ENCODE measurements at places on chromosomes 16 and 17. TPM values are rescaled to one million over a fixed set of nuclear protein-coding genes. Genes with fewer than 3 reads are reported as not detected.

DNA sequence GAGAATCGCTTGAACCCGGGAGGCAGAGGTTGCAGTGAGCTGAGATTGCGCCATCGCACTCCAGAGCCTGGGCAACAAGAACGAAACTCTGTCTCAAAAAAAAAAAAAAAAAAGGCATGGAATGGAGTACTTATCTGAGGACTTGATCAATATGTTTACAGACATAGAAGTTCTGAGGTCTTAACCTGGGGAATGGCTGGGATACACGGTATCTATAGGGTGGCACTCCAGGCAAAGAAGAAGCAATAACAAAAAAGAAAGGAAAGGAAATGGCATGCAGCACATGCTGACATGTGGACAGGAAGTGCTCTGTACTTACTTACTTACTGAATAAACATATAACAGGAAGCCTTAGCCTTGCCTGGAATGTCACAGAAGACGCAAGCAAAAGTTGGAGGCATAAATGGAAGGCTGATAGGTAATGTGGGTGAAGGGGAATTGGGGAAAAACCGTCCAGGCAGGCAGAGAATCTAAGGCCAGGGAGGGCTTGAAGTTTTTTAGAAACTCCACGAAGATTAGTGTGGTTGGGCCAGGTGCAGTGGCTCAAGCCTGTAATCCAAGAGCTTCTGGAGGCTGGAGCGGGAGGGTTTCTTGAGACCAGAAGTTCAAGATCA lies 10.1 kb upstream of the SPOP start:
- no peaks in the 10 kb centered on the region for H3K27me3 ChIP-seq
- peak overlapping the region; percentile 59 for H3K27ac ChIP-seq
- no peak for DNase-seq
- peaks cover 38% of the 10 kb centered on the region for H3K4me1 ChIP-seq

GRCh38 chr17:45172541-45173286 lies 11.0 kb downstream of the HEXIM2 start:
- H3K27ac ChIP-seq = peak overlapping the region; percentile 93
- H3K27me3 ChIP-seq = no peaks in the 10 kb centered on the region
- H3K4me1 ChIP-seq = peaks cover 36% of the 10 kb centered on the region
- DNase-seq = no peak
- no peaks in the 10 kb centered on the region for H3K36me3 ChIP-seq

- no peaks in the 10 kb centered on the region for H3K27me3 ChIP-seq
- no peak overlapping the region for H3K27ac ChIP-seq
- H3K4me1 ChIP-seq = no peaks in the 10 kb centered on the region
- H3K36me3 ChIP-seq = no peaks in the 10 kb centered on the region
Observed at GRCh38 chr17:27862004-27862403, 31.2 kb downstream of the LYRM9 start.

DNA sequence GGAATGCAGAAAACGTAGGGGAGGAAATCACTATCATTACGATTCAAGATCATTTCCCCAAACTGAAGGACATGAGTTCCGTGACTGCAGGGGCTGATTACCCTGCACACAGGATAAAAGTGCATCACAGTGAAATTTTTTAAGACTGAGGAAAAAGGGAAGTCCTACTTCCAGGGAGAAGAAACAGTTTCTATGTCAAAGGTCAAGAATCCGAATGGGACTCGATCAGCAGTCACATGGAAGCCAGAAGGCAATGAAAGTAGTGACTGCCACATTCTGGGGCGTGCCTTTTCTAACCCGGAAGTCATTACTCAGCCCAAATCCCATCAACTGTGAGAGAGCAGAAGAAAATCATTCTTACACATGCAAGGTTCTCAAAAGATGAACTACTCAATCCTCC lies 12.1 kb downstream of the ZZEF1 start:
- H3K36me3 ChIP-seq = no peaks in the 10 kb centered on the region
- no peak overlapping the region for H3K4me3 ChIP-seq
- H3K27ac ChIP-seq = peak overlapping the region; percentile 51
- no peak for DNase-seq

DNA sequence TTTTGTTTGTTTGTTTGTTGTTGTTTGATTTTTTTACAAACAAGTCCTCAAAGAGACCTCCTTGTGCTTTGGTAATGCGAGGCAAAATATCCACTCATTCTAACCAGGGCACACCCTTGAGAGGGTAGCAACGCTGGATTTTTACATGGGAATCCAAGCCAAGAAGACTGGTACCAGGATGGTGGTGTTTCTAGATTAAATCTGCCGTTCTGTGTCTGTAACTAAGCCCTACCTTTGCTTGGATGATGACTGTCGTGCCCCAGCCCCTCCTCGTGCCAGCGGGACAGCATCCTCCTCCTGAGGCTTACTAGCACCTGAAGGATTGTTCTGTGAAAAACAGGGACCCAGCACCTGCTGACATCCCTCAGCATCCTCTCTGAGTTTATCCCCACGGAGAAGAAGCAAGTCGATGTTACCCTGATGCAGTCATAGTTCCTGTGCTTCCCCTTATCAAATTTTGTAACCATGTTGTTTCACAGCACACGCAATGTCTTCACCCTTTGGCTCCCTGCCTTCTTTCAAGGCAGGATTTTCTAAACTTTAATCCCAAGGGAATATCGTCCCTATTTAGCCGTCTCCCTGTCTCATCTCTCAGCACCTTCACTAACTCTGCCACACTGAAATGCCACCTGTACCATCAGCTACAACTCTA lies 5.1 kb upstream of the HSBP1 start:
- no peaks in the 10 kb centered on the region for H3K36me3 ChIP-seq
- H3K27ac ChIP-seq = peak overlapping the region; percentile 46
- no peak for DNase-seq
- no peaks in the 10 kb centered on the region for H3K27me3 ChIP-seq
- peak overlapping the region; percentile 32 for H3K4me3 ChIP-seq
- peaks cover 18% of the 10 kb centered on the region for H3K4me1 ChIP-seq

- peak; percentile 69 for DNase-seq
- H3K4me1 ChIP-seq = peaks cover 10% of the 10 kb centered on the region
- no peak overlapping the region for H3K4me3 ChIP-seq
- no peaks in the 10 kb centered on the region for H3K27me3 ChIP-seq
Observed at GRCh38 chr16:3075523-3075915, 10.1 kb downstream of the IL32 start.

- H3K36me3 ChIP-seq = no peaks in the 10 kb centered on the region
- no peaks in the 10 kb centered on the region for H3K27me3 ChIP-seq
- H3K27ac ChIP-seq = no peak overlapping the region
- H3K4me1 ChIP-seq = no peaks in the 10 kb centered on the region
- no peak for DNase-seq
- no peak overlapping the region for H3K4me3 ChIP-seq
Observed at GRCh38 chr16:56583351-56584168, 5.8 kb upstream of the MT3 start.

DNA sequence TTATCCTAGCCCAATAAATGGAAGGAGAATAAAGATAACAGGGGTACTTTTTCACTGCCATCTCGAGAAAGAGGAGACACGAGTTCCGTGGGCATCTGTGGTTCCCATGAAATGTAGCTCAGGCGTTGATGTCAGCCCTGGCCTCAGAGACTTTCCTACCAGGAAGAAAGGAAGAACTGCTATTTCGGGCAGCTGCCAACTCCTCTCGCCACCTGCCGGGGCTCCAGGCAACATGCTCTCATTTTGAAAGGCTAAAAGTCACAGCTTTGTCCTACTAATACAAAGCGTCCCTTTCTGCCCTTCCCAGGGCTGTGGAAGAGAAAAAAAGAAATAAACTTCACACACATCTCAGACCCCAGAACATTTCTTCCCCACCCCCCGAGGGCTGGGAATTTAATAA lies 65.8 kb downstream of the DHRS7C start:
- no peak overlapping the region for H3K27ac ChIP-seq
- H3K4me1 ChIP-seq = no peaks in the 10 kb centered on the region
- no peaks in the 10 kb centered on the region for H3K27me3 ChIP-seq
- H3K36me3 ChIP-seq = no peaks in the 10 kb centered on the region

GRCh38 chr17:37255432-37255831 lies 120.4 kb upstream of the C17orf78 start:
- H3K4me3 ChIP-seq = no peak overlapping the region
- DNase-seq = no peak
- no peak overlapping the region for H3K27ac ChIP-seq

GRCh38 chr17:2939714-2940351 lies 123.6 kb downstream of the OR1D5 start:
- peak overlapping the region; percentile 91 for H3K27ac ChIP-seq
- no peak overlapping the region for H3K4me3 ChIP-seq
- H3K36me3 ChIP-seq = no peaks in the 10 kb centered on the region
- H3K27me3 ChIP-seq = no peaks in the 10 kb centered on the region

DNA sequence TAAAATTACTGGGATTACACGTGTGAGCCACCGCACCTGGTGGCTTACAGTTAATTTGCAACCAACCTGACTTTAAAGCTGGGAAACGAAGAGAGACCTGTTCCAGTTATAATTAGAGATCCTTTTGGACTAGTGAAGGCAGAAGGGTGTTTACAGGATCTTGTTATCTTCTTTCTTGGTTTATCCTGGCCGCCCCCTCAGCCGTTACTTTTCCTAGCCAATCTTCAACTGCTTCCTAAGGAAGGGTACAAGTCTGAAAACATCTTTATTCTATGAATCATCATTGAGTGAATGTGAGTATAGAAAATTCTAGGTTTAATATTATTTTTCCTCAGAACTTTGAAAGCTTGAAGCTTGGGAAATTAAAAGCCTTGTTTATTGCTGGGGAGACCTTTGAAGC lies 286.5 kb downstream of the SLC39A11 start:
- no peaks in the 10 kb centered on the region for H3K4me1 ChIP-seq
- no peak overlapping the region for H3K27ac ChIP-seq
- no peaks in the 10 kb centered on the region for H3K27me3 ChIP-seq
- no peak for DNase-seq

- no peak for DNase-seq
- no peaks in the 10 kb centered on the region for H3K27me3 ChIP-seq
Observed at GRCh38 chr16:35565626-35566025, 2106.2 kb downstream of the TP53TG3F start.

- no peaks in the 10 kb centered on the region for H3K27me3 ChIP-seq
- no peak overlapping the region for H3K4me3 ChIP-seq
- no peaks in the 10 kb centered on the region for H3K4me1 ChIP-seq
- DNase-seq = no peak
- H3K27ac ChIP-seq = no peak overlapping the region
Observed at GRCh38 chr16:21684199-21684598, 20.4 kb downstream of the OTOA start.

DNA sequence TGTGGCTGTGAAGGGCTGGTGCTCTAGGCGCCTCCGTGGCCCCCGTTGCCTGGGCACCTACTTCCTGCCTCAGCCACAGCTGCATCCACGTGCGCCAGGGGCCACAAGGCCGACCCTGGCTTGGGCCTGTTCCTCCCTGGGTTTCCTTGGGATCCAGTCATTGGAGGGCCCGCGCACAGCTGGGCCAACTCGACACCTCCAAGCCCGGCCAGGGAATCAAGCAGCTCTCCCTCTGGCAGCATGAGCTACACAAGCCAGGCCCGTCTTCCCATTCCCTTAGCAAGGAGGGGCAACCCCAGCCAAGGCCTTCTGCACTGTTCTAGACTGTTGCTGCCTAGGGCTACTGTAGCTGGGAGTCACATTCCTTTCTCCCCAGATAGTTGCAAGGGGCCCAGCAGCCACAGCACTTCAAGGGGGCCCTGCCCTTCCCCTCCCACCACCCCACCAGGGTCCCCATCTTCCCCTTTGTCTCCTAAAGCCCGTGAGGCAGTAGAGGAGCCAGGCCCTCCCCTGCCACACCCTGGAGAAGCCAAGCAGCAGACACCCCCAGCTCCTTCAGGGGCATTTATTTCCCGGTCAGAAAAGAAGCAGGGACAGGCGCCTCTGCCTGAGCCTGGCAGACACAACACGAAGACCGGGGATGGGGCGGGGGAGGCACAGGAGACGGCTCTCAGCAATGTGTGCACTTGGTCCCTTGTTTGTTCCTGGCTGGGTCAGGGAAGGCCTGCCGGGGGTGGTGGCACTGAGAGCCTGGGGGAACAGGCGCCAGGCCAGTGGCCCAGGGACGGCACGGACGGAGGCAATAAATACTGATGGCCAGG lies 3.8 kb downstream of the ARHGDIA start:
- H3K27me3 ChIP-seq = no peaks in the 10 kb centered on the region
- peaks cover 26% of the 10 kb centered on the region for H3K36me3 ChIP-seq
- no peak overlapping the region for H3K4me3 ChIP-seq
- no peak for DNase-seq
- no peaks in the 10 kb centered on the region for H3K4me1 ChIP-seq

DNA sequence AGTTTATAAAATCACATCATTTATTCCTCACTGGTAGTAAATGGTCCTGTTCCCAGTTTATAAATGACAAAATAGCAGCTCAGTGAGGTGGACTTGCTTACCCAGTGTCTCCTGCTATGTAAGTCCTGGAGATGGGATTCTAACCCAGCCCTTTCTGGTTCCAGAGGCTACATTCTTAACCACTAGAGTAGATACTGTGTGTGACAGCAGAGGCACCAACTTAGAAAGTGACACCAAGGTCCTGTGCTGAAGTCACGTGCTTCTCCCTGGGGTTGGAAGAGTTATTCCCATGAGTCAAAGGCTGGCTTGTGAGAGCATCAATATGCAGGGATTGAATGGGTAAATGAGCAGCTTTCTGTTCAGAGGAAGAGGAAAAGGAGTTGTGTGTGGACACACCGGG lies 167.3 kb upstream of the IRX3 start:
- no peaks in the 10 kb centered on the region for H3K27me3 ChIP-seq
- H3K36me3 ChIP-seq = no peaks in the 10 kb centered on the region
- H3K4me1 ChIP-seq = no peaks in the 10 kb centered on the region
- no peak overlapping the region for H3K27ac ChIP-seq
- no peak for DNase-seq

DNA sequence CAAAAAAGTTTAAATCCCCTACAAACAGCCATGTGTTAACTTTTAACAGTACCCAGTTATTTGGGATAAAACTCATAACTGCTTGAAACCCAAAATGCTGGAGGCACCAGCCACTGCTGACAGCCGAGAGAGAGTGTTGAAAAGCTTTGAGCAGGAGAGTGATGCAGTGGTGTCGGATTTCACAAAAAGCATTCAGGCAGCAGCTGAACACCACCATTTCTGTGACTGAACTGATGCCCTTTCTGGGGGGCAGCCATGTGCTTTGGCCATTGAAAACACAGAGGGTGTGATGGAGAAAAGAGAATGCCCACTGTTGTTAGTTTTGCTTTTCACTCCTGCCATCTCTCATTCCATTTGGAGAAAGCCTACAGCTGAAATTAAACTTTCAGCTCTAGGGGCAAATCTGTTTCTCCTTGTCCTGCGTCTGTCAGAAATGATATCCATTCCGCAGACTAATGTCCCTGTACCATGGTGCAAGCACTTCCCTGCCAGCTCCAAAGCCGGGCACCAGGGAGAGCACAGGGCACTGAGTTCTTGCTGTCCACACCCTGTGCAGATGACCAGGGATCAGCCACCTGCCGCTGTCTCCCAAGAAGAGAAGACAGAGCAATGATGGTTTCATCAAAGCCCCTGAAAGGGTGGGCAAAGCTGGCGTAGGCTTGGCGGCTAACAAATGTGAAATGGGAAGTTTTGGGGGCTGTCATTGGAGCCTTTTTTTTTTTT lies 16.6 kb upstream of the MLYCD start:
- no peaks in the 10 kb centered on the region for H3K4me1 ChIP-seq
- H3K27me3 ChIP-seq = no peaks in the 10 kb centered on the region
- peak overlapping the region; percentile 37 for H3K27ac ChIP-seq
- no peaks in the 10 kb centered on the region for H3K36me3 ChIP-seq

GRCh38 chr16:27326738-27327585 lies 13.2 kb downstream of the IL4R start:
- peak; percentile 95 for DNase-seq
- no peaks in the 10 kb centered on the region for H3K27me3 ChIP-seq
- H3K4me1 ChIP-seq = no peaks in the 10 kb centered on the region
- peaks cover 3% of the 10 kb centered on the region for H3K36me3 ChIP-seq
- peak overlapping the region; percentile 85 for H3K27ac ChIP-seq
- peak overlapping the region; percentile 8 for H3K4me3 ChIP-seq

The CCT6B gene
- total RNA-seq = 1.9 TPM

The SLC4A1 gene
- total RNA-seq = 0.47 TPM

The PIK3R5 gene
- 5.0 TPM for total RNA-seq

The CNTROB gene
- total RNA-seq = 4.6 TPM

The CCL16 gene
- not detected for total RNA-seq

The SLC35G6 gene
- total RNA-seq = not detected

The FBXW10B gene
- total RNA-seq = 0.63 TPM

The GUCY2D gene
- total RNA-seq = not detected

The KRTAP1-5 gene
- not detected for total RNA-seq

The ZP2 gene
- not detected for total RNA-seq
